ENCODE measurements at places on chromosomes 5 and 9. TPM values are rescaled to one million over a fixed set of nuclear protein-coding genes. Genes with fewer than 3 reads are reported as not detected.

- H3K4me1 ChIP-seq: peaks cover 8% of the 10 kb centered on the region
- H3K4me3 ChIP-seq: peak overlapping the region; percentile 47
Measured at GRCh38 chr5:1930880-1931603, 48.3 kb upstream of the IRX4 start.

GRCh38 chr5:103228588-103228987, 30.0 kb upstream of the MACIR start:
- no peak overlapping the region for H3K4me3 ChIP-seq
- DNase-seq: no peak
- H3K36me3 ChIP-seq: no peaks in the 10 kb centered on the region
- H3K4me1 ChIP-seq: no peaks in the 10 kb centered on the region
- no peaks in the 10 kb centered on the region for H3K27me3 ChIP-seq
- no peak overlapping the region for H3K27ac ChIP-seq

DNA sequence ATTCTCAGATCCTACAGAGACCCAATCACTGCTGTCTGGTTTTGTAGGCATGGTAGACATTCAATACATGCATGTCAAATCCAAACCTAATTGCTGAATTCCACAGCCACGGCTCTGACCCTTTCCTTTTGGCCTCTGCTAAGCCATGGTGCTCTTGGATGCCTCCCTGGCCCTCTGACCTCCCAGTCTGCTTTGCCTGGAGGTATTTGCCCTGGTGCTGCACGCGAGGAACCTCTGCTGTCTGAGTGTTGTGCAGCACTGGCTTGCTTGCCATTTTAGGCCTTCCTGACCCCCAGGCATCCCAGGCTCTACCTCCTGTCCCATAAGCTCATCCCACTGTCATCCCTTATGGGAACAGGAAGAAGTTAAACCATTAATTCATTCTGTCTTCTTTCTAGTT, 60.9 kb downstream of the DOCK2 start:
- H3K36me3 ChIP-seq: no peaks in the 10 kb centered on the region
- no peak overlapping the region for H3K27ac ChIP-seq
- no peaks in the 10 kb centered on the region for H3K4me1 ChIP-seq
- H3K4me3 ChIP-seq: no peak overlapping the region

GRCh38 chr9:88733651-88734421, 198.9 kb downstream of the NXNL2 start:
- H3K4me1 ChIP-seq: no peaks in the 10 kb centered on the region
- H3K4me3 ChIP-seq: no peak overlapping the region
- no peak overlapping the region for H3K27ac ChIP-seq
- no peaks in the 10 kb centered on the region for H3K27me3 ChIP-seq
- no peak for DNase-seq
- H3K36me3 ChIP-seq: no peaks in the 10 kb centered on the region

FREM1 gene
- total RNA-seq: 0.47 TPM

GRCh38 chr9:133960568-133961129, 31.5 kb downstream of the VAV2 start:
- peaks cover 8% of the 10 kb centered on the region for H3K4me1 ChIP-seq
- no peaks in the 10 kb centered on the region for H3K36me3 ChIP-seq
- no peaks in the 10 kb centered on the region for H3K27me3 ChIP-seq
- H3K4me3 ChIP-seq: no peak overlapping the region

- no peak overlapping the region for H3K27ac ChIP-seq
- H3K27me3 ChIP-seq: peaks cover 10% of the 10 kb centered on the region
- no peak for DNase-seq
- no peak overlapping the region for H3K4me3 ChIP-seq
Measured at GRCh38 chr9:133636902-133637301, 739 bp downstream of the DBH start.

CATSPER3 gene
- total RNA-seq: 0.84 TPM

ZNF483 gene
- total RNA-seq: 0.27 TPM

GRCh38 chr5:68369023-68369359, 153.4 kb downstream of the PIK3R1 start:
- no peak for DNase-seq
- H3K4me3 ChIP-seq: no peak overlapping the region
- H3K27ac ChIP-seq: no peak overlapping the region
- no peaks in the 10 kb centered on the region for H3K27me3 ChIP-seq
- H3K36me3 ChIP-seq: no peaks in the 10 kb centered on the region

DNA sequence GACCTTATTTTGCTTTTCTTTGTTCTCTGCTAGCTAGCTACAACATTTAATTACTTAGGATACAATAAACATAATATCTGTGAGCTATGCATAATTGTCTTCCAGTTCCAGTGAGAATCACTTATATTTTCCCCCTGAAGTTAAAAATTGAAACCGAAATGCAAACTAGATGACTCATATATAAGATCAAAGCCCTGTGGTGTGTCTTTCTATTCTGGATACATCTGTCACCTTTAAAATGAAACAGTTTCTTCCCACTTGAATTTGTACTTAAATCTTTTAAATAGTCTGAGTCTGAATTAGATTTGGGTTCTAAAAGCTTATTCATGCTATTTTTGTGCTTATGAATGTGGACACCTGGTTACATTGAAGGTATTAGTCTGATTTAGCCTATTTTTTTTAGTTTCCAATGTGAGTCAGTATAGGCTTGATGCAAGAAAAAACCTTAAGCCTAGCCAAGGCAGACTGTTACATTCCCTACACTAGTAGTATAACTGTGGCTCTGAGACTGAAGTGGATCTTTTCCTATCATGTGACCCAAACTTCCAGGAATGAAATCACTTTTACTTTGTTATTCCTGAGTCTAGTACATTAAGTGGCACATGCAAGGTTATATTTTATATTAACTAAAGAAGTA, 703.5 kb upstream of the RGMB start:
- no peak overlapping the region for H3K4me3 ChIP-seq
- no peak overlapping the region for H3K27ac ChIP-seq
- no peaks in the 10 kb centered on the region for H3K4me1 ChIP-seq
- H3K27me3 ChIP-seq: no peaks in the 10 kb centered on the region
- DNase-seq: no peak
- no peaks in the 10 kb centered on the region for H3K36me3 ChIP-seq

JAKMIP2 gene
- total RNA-seq: not detected

QRFP gene
- not detected for total RNA-seq

UBAP1 gene
- 162 TPM for total RNA-seq

- H3K4me1 ChIP-seq: no peaks in the 10 kb centered on the region
- H3K4me3 ChIP-seq: no peak overlapping the region
- no peaks in the 10 kb centered on the region for H3K36me3 ChIP-seq
- no peak for DNase-seq
Measured at GRCh38 chr5:61228691-61229280, 66.5 kb upstream of the SMIM15 start.
